ENCODE measurements at places on chromosomes 1 and 21.

GRCh38 chr1:157193219-157193618 is 55.0 kb upstream of the ETV3 start:
- no peak for DNase-seq

DNA sequence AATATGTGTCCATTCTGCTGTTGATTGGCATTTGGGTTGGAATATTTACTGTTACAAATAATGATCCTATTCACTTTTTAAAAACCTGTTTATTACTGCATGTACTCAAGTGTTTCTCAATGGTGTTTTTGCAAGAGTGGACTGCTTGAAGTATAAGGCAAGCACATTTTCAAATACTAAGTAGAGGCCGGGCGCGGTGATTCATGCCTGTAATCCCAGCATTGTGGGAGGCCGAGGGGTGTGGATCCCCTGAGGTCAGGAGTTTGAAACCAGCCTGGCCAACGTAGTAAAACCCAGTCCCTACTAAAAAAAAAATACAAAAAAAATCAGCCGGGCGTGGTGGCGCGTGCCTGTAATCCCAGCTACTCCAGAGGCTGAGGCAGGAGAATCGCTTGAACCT is 276.9 kb upstream of the ADGRL4 start:
- DNase-seq, result no peak

- no peak for DNase-seq
Observed at GRCh38 chr21:35212393-35213127, 163.5 kb upstream of the RUNX1 start.

GRCh38 chr1:181123173-181123572 is 34.7 kb downstream of the IER5 start:
- DNase-seq, result no peak

DNA sequence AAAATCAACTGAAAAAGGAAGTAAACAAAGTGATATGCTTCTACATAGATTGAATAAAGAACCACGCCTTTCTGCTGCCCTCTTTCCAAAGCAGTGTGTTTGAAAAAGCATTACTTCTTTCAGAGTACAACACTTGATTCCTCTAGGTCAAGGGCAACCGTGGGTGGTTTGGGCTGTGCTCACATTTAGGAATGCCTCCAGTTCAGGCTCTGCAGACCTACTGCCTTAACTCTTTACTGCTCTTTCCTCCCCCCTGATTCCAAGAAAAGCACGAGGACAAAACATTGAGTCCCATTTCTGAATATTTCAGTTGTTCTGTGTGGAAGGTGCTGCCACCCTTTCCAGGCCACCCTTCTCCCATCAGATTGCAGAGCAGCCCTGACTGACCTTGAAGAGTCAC is 45.2 kb downstream of the ADAMTS1 start:
- DNase-seq, result no peak

DNA sequence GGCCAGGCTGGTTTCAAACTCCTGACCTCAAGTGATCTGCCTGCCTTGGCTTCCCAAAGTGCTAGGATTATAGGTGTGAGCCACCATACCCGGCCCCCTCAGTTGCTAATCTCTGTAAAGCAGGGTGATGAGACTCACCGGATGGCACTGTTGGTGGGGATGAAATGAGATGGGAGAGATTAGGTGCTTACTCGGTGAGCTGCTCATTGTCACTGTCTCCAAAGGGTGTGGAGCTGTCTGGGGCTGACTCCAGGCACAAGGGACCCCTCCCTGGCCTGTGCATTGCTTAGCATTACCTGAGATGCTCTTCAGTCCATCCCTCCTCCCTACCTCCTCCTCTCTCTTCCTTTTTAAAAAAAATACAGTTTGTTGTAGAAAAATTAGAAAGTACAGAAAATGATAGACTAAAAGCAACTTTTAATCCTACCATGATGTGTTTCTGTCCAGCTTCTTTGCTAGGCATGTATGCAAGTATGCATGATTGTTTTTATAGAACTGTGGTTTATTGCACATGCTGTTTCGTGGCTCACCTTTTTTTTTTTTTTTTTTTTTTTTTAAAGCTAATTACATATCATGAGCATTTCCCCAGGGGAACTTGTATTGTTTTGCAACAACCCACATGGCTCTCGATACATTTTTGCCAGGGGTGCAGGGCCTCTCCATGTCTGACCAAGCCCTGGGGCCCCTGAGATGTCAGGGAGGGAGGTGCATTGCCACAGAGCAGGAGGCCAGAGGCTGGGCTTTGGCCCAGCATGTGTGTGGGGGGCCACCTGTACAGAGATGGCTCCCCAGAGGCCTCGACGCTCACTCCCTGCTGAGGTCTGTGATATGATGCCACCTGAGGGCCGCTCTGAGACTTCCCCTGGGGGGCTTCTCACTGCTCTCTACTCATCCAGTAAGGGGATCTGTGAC is 55.4 kb downstream of the ARHGEF10L start:
- DNase-seq, result no peak

- peak; percentile 7 for DNase-seq
Observed at GRCh38 chr1:59020151-59020997, 236.5 kb upstream of the JUN start.

DNA sequence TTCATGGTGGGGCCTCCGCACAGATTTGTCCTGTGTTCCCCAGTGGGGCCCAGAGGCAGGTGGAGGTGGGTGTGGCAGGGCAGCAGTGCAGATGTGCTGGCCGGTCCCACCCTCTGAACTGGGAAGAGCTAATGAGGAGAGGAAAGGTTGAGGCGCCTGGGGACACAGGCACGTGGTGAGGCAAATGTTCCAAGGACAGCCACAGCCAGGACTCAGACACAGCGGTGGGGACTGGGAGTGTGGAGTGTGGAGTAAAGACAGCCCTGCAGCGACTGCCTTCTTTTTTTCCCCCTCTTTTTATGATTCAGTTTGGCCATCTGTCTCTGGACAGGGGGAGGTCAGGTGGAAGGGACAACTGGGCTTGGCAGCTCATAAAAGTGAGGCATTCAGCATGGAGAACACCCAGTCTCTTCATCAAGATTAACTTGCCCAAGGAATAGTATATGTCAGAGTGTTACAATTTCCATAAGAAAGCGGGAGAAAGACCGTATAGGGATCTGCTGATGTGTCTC is 104.2 kb upstream of the GCLM start:
- DNase-seq, result no peak

All from stimulated activated CD8-positive, alpha-beta memory T cell treated with anti-CD3 and anti-CD28 coated beads, Interleukin-4, amount 100 ng/mL, for 4 hours (primary cell).